Kidney epithelial cell (primary cell): ENCODE measurements at places on chromosomes 3 and 15. TPM values are rescaled to one million over a fixed set of nuclear protein-coding genes. Genes with fewer than 3 reads are reported as not detected.
A peak's percentile ranks its signal among the peaks of the same experiment; 100 is the strongest.

DNA sequence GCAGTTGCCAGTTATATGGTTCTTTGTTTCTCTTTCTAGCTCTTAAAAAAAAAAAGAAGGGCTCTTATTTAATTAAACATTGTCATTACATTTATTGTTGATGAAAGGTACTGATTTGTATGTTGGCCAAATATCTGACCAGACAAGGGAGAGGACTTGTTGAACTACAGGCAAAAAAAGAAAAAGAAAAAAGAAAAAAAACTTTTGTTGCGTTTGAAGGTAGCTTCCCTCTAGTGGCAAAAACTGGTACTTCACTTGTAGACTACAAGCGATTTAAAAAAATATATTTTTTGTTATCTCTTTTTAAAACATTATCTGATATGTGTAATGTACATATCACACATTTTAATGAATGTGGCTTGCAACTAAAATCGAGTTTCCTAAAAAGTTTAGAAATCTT, 280.6 kb downstream of the ROBO2 start:
- no peak for DNase-seq

- DNase-seq = no peak
Measured at GRCh38 chr3:123152687-123153086, 49.1 kb upstream of the SEC22A start.

GRCh38 chr3:156902916-156903315, 76.8 kb downstream of the LEKR1 start:
- DNase-seq = no peak

GRCh38 chr3:194986208-194987043, 284.5 kb downstream of the XXYLT1 start:
- DNase-seq = peak; percentile 42

- no peak for DNase-seq
Measured at GRCh38 chr3:23537101-23537551, 268.6 kb upstream of the UBE2E1 start.

- DNase-seq = no peak
Measured at GRCh38 chr3:180802837-180803236, 109.6 kb upstream of the FXR1 start.

GRCh38 chr3:117520582-117520981, 811.0 kb downstream of the TUSC7 start:
- DNase-seq = no peak

DNA sequence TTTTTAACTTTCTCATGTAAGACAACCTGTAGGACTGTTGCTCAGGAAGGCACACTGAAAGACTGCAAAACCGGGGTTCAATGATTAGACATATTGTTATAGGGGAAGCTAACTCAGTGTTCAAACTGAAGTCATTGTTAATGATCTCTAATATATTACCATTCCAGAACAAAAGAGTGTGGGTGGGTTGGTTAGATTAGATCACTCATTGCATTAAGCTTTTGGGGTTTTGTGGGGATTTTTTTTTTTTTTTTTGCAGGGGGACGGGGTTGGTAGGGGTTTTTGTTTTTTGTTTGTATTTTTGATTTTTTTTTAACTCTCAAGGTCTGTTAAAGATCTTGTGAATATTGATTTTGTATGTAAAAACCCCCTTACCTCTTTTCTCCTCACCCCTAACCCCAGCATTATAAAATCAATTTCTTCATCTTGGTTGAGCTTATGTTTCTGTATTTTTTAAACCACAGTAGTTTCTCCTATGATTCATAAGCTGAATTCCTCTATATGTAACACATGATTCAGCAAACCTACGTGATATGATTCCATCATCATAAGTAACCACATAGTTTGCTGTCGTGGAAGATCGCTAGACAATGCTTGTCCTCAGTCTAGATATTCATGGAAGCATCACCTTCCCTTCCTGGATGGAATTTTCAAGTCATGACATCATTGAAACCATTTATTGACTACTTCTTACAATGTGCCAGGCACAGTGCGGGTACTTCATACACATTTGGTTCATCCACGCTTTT, 544.1 kb upstream of the MDFIC2 start:
- DNase-seq = peak; percentile 56

DNA sequence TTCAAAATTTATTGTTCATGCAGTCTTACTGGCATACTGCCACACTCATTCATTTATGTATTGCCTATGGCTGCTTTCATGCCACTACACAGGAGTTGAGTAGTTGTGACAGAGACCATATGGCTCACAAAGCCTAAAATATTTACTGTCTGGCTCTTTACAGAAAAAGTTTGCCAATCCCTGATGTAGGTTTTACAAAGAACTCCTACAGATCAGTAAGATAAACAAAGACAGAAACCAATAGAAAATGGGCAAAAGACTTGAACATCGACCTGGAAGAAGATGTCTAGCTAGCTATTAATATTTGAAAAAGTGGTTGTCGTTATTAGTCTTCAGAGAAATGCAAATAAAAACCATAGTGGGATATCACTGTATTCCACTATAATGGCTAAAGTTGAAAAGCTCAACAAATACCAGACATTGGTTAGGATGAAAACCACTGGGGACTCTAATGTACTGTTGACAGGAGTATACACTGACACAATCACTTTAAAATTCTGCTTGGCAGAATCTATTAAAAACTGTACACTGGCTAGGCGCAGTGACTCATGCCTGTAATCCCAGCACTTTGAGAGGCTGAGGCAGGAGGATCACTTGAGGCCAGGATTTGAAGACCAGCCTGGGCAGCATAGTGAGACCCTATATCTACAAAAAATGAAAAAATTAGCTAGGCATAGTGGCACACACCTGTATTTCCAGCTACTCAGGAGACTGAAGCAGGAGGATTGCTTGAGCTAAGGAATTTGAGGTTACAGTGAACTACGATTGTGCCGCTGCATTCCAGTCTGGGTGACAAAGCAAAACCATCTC, 87.7 kb downstream of the NEO1 start:
- DNase-seq = no peak

- DNase-seq = no peak
Measured at GRCh38 chr15:80727196-80727595, 32.1 kb downstream of the ABHD17C start.

- DNase-seq = peak; percentile 73
Measured at GRCh38 chr3:11846281-11847266, at the start of gene TAMM41. Gene TAMM41, minus strand, starts transcription at chr3:11846885. Its CDS starts 249 bp downstream, at chr3:11846636.

- DNase-seq = no peak
Measured at GRCh38 chr3:149751551-149751950, 738 bp downstream of the COMMD2 start.

DNA sequence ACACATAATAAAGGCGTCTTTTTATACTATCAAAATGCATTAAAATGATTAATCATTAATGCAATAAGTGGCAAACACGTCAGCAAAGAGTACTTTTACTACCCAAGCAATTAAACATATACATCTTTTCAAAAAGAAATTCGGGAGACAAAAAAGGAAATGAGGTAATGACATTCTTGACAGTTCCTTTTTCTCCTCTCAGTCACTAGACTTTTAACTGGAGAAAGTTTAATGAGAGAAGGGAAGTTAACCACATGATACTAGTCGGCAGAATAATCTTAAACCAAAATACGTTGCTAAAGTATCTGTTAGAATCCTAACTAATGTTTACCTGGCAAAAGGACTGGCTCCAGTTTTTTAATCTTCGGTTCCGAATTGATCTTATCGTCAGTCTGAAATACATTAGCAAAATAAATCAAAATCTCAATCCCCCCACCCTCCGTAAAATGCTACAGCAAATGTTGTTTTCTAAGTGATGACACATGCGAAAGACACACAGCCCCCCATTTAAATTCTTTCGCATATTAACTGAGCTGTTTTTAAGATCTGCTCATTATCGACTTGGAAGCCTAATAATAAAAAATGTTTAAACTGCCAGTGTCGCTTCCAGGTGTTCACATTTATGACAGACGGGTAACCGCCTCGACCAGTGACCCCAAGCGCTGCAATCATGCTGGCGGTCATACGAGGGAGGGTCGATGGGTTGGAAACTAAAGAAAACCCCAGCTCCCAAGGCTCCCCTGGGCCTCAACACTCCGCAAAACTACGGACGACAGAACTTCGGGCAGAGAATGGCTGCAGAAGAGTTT, 778 bp downstream of the MTMR10 start:
- DNase-seq = no peak

GRCh38 chr3:137792626-137793271, 28.6 kb downstream of the SOX14 start:
- no peak for DNase-seq

- DNase-seq = no peak
Measured at GRCh38 chr3:157275832-157276231, 115.9 kb upstream of the CCNL1 start.

DNA sequence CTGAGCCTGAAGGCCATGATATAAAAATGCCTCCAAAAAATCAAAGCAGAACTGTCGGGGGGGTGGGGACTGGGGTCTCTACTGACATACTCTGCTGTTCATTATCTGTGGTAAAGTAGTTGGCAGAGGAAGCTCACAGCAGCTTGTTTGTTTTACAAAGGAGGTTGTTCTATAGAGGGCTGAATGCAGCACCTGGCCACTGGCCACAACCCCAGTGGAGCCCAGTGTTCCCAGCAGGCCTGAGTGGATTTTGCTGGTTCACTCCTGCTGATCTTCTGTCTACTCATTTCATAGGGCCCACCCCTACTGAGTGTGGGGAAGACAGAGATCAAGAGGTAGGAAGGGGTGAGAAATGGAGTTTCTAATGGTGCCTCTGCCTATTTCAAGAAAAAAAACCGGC, 125.5 kb downstream of the DIPK2A start:
- no peak for DNase-seq

Gene PLA2G4D
- not detected in 2 replicates for total RNA-seq

Gene GMNC
- total RNA-seq = 0.38 and 0.41 TPM in 2 replicates

Gene TMEM158
- 1.1 and 5.8 TPM in 2 replicates for total RNA-seq

Gene FGF7
- total RNA-seq = not detected in 2 replicates

Gene GOLGA6A
- not detected in 2 replicates for total RNA-seq
